ENCODE measurements at places on chromosomes 4 and X.

GRCh38 chrX:72348247-72348979 is 42.7 kb upstream of the CITED1 start:
- DNase-seq: no peak

DNA sequence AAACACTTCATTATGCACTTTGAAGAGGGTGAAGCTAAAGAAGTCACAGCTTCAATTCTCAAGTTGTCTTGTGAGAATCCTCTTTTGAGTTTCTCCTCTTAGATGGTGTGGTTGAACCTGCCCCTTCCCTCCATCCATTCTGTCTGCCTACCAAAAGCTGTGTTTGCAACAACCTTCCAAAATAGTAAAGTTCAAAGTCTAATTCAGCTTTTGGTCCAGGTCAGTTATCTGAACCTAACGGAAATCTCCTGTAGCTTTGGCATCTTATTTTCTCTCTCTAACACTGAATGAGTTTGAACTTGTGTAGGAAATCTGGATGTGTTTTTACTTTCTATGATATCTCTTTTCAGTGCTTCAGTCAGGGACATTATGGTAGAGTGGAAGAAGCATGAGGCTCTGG is 201.7 kb upstream of the AR start:
- DNase-seq: no peak

DNA sequence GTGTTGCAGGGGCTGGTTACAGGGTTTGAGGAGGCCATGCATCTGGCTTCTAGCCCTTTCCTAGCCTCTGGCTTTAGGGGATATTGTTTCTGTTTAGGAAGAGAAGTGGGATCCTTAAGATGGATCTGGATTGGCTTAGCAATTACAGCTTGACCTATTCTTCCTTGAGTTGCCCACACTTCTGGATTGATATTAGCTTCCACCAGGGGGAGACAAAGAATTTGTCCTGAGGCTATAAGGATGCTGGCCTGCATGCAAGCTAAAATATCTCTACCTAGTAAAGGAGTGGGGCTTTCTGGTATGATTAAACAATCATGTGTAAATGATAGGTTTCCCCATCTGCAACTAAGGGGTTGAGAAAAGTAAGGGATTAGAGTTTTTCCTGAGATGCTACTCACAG is 117.2 kb downstream of the TEX13C start:
- no peak for DNase-seq

GRCh38 chr4:85603437-85604336 is 128.7 kb downstream of the ARHGAP24 start:
- DNase-seq: no peak

DNA sequence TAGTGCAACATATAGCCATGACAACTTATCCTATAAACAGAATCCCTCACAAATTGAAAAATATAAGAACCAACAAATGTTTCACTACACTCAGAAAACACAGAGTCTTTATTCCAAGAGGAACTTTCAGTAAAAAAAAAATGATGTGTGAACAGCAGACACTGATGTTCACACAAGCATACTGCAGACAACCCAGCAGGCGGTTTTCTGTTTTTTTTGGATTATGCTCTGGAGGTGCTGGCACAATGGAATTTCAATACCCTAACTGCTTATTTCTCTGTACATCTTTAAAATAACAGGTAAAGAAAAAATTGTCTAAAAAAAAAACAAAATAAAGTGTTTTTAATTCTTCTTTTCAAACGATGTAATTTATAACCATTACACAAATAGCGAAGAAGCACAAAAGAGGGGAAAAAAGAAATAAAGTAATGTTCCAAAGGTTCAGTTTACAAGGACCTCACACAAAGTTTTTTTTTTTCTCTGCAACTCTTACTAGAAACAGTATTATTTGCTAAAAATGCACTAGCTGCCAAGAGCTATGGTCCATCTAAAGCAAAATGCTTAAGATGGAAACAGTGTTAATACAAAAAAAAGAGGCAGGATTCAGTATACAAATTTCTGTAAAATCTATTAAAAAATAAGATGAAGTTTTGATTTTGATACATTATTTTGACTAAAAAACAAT is 55.3 kb downstream of the ANAPC10 start:
- DNase-seq: no peak

DNA sequence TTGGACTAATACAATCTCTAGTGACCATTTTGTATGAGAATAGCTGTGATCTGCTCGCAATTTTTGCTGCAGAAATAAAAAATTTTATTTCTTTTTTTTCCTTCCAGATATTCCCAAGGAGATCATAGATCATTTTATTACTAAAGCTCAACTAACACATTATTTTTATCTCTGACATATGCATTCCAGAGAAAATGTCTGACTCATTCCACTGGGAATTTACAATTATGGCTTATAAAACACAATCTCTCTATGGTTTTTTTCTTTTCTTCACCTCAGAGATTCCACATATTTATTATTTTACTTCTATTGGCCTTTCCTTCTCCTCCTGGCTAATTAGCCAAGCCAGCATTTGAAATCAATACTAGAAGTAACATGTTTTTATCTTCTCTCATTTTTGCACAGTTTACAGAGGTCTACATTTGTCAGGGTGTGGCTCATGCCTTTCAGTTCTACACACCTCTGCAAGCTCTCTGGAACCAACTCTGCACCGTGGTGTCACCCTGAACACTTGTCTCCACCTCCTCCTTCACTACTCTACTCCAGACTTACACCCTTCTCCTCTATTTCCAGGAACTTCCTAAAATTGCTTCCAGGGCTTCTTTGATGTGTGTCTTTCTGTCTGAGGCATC is 59.8 kb upstream of the GPM6A start:
- no peak for DNase-seq

GRCh38 chr4:386708-387105 is 49.1 kb downstream of the ZNF141 start:
- DNase-seq: no peak

GRCh38 chr4:78656968-78657445 is 105.4 kb downstream of the ANXA3 start:
- peak; percentile 37 for DNase-seq

- no peak for DNase-seq
Measured at GRCh38 chr4:23782778-23783437, 106.9 kb downstream of the PPARGC1A start.

DNA sequence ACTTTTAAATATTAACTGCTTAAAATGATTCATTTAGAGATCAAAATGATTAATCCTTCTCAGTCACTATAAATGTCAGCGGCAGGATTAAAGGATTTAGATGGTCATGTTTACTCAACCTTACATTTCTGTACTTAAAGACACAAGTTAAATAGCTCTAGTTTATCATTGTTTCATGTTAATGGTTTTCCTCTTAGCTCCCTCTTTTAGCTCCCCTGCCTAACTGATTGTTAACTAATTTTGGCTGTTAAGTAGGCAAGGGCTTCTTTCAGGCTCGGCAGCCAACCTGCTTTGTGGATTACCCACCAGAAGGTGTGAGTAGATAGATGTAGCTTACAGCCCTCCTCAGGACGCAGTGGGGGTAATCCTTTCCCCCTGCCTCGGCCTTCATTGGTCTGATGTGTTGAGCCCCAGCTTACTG is 96.0 kb downstream of the TENM3 start:
- no peak for DNase-seq

DNA sequence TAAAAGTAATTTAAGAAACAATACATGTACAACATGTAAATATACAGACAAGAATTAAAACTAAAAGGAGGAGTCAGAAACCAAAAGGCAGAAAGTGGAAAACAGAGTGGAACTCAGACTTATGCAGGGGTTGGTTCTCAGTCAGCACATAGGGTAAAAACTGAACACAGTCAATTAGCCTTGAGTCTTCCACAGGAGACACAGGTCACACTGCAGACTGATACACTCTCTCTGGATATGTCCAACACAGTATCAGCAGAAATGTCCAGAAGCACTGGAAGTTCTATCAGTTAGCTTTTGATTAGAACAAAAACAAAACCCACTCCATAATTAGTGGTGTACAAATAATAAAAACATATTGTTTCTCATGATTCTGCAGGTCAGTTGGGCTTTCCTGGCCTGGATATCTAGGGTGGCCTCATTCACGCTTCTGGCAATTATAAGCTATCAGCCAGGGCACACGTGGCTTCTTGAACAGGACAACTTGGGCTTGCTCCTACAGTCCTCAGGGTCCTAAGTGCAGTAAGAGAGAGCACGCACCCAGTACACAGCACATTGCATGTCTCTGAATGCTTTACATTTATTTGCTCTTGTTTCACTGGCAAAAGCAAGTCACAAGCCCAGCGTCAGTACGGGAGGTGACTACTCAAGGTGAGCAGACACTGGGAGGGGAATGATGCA is 21.6 kb downstream of the TEC start:
- DNase-seq: no peak

DNA sequence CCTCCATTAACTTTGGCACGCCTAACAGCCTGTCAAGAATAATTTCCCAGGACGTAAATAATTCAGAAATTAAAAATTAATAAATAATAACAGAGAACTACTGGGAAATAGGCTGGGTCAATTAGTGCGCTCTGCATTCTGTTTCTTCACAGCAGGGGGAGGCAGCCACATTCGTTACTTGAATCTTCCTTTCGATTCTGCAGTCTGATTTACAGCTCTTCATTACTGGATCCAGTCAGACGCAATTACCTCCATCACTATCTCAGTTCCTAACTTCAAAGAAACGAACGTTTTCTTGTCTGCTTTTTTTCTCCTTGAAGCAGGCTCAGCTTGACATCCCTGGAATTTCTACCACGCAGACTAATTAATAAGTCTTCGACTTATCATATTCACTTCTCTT is 9.0 kb upstream of the RPL34 start:
- DNase-seq: no peak

- DNase-seq: no peak
Measured at GRCh38 chr4:168498251-168498650, 1.4 kb downstream of the PALLD start.

GRCh38 chrX:68599256-68600152 is 48.0 kb upstream of the STARD8 start:
- no peak for DNase-seq

DNA sequence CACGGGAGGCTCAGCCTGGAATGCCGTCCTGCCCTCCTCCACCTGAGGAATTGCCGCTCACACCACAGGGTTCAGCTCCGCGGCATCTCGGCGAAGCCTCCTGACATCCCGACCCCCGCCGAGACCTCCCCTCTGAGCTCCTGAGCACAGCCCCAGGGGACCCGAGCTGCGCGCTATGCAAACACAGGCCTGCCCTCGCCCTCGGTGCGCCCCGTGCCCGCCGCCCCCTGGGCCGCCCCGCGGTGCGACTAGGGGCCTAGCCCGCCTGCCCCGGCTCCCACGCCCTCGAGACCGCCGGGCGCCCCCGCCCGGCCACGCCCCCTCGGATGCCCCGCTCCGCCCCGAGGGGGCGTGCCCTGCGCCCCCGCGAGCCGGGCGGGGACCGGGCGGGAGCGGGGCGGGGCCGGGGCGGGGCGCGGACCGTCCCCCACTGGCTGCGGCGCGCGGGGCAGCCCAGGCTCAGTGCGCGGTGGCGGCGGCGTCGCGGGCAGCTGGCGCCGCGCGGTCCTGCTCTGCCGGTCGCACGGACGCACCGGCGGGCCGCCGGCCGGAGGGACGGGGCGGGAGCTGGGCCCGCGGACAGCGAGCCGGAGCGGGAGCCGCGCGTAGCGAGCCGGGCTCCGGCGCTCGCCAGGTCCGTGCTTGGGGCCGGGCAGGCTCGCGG is at the start of gene FGFR3:
FGFR3 (plus strand) TSS at position 462 of the 664 bp plus-strand sequence. CDS start 642 bp downstream, outside the sequence.
- no peak for DNase-seq

DNA sequence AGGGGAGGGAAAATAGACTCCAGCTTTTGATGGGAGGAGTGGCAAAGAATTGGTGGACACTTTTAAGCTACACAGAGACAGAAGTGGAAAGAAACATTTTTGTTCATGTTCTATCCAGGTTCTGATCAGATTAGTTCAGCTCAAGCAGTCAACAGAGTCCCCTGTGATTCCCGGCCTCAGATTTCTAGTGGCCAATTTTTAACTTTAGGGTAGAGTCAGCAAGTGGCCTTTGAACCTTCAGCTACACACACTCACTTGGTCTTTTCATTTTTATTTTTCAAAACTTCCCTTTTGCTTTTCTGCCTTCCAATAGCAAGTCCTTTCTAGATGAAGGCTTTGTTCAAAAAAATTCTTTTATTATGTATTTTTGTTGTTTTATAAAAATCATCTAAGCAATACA is 169.2 kb upstream of the RPS6KA3 start:
- DNase-seq: no peak

DNA sequence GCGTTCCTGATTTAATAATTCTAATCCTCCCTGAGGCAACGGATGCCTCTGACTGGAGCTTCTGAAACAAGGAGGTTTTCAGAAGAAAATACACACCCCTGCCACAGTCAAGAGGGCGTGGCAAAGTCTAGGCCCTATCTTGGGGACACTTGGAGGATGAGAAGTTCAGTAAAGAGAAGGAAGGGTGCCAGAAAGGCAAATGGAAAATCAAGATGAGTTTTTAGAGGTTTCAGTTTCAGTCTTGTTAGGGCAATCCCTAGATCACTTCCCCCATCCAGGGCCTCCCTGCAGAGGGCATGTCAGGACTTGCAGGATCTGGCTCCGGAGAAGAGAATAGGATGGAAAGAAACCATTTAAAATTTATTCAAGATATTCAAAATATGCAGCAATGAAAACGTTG is 28.5 kb upstream of the FGF2 start:
- DNase-seq: no peak

GRCh38 chrX:129404670-129405008 is 118.7 kb downstream of the SMARCA1 start:
- DNase-seq: no peak
